ENCODE measurements at places on chromosomes 11 and 22.
A peak's percentile ranks its signal among the peaks of the same experiment; 100 is the strongest.

GRCh38 chr11:130516554-130517505 lies 68.4 kb downstream of the ADAMTS15 start:
- DNase-seq: no peak

GRCh38 chr11:134861490-134862104 lies 449.6 kb upstream of the B3GAT1 start:
- no peak for DNase-seq

- no peak for DNase-seq
These were observed 3.6 kb downstream of the TNNI2 start for GRCh38 chr11:1842149-1843097.

- DNase-seq: no peak
These were observed 483 bp upstream of the ABTB2 start for GRCh38 chr11:34358258-34358727.

GRCh38 chr11:110892741-110893285 lies 180.6 kb upstream of the ARHGAP20 start:
- no peak for DNase-seq

- DNase-seq: no peak
These were observed 1.8 kb upstream of the IL18BP start for GRCh38 chr11:71996946-71997345.

- no peak for DNase-seq
These were observed 448.2 kb downstream of the TBC1D22A start for GRCh38 chr22:47210686-47211085.

DNA sequence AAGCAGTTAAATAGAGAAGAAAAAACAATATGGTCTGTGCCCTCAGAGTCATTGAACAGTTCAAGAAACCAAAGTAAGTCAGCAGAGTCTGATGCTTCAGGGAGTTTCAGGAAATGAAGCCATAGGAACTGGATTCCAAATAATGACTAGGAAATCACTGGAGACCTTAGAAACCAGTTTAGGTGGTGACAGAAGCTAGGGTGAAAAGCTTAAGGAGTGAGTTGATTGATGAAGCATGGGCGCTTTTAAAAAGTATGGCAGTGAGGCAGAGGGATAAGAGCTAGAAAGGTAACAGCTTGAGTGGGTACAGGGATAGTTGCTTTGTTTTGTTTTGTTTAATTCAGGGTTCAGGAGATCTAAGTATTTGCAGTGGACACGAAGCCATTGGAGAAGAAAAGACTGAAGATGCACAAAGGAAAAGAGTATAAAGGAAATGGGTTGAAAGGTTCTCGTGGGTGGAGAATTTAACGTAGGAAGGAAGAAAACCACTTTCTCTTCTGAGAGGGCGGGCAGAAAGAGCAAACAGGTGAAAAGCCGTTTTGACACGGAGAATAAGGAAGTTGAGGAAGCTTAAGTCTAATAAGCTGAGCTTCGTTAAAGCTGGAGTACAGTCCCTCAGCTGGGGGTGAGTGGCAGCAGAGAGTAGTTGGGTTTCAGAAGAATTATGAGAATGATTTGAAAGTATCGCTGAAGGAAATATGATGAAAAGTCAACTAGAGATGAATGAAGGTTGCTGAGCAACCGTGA lies 14.8 kb downstream of the SGSM3 start:
- DNase-seq: no peak

DNA sequence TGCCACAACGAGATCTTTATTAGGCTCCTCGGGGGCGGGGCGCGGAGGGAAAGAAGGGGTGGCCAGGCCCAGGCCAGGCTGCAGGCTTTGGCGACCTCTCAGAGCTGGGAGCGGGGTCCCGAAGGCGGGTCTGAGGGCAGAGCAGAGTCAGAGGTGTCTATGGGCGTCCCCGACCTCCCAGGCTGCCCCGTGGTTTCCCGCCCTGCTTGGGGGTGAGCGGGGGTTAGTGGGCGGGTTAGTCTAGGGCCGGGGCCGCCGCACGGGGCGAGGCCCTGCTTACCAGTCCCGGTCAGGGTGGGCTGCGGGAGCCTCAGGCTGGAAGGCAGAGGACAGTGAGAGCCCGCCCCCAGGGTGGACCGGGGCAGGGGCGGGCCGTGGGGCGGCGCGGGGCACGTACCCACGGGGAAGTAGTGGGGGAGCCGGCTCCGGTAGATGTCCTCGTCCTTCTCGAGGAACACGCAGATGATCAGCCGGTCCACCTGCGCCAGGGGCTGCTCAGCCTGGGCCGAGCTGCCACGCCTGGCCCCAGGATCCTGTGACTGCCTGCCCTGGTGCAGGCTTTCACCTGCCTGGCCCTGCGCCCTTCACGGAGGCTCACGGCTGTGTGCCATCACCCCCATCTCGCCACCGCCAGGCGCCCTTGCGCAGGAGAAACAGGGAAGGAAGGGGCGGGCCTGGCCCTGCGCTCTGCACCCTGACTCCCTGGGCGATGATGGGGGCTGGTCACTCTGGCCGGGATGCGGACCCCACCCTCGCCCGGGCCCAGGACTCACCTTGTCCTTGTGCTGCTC lies 12.5 kb downstream of the OTUB1 start:
- DNase-seq: no peak

GRCh38 chr22:27456696-27457503 lies 344.7 kb downstream of the MN1 start:
- peak; percentile 57 for DNase-seq

GRCh38 chr11:15418921-15419320 lies 304.2 kb downstream of the INSC start:
- peak; percentile 78 for DNase-seq

DNA sequence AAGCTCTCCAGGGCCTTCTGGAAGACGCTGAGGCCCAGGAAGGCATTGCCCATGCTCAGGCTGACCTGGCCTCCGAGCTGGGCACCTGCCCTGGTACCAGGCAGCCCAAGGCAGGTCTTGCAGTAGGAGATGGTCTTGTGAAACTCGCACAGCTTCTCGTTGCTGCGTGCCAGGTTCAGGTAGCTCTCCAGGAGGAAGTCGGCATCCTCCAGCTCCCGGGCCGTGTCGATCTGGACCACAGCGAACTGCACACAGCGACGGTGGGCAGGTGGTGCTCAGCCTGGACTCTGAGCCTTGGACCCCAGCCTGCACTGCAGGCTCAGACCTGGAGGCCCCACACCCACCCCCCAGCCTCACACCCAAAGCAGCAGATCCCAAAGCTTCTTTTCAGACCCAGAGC lies 1.0 kb downstream of the RAPSN start:
- DNase-seq: no peak

DNA sequence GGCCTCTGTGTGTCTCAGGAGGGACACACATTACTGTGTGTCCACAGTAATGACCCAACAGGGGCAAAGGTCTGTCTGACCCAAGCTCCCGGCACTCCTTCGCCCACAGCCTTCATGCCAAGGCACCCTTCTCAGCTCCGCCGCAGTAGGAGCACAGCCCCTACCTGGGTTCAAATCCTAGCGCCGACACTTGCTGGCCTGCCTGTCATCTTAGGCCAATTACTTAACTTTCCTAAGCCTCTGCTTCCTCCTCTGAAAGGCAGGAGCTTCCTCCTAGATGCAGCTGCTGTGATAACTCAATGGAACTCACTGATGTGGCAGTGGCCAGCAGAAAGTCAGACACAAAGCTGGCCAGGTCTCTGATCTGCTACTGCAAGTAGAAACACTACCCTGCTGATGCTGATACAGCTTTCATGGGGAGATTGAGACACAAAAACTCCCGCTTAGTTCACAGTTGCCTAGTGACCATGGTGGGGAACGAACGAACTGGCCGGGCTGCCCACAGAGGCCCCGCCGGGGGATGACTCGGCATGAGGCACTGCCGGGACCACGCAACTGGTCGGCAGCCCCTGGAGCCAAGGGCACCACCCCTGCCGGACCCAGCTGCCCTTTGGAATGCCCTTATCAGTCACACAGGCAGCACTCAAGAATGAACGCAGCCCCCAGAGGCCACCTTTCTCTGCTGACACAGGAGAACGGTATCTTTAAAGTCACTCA lies 8.1 kb downstream of the EHD1 start:
- peak; percentile 60 for DNase-seq

GRCh38 chr22:46300491-46300890 lies 3.8 kb downstream of the GTSE1 start:
- no peak for DNase-seq

DNA sequence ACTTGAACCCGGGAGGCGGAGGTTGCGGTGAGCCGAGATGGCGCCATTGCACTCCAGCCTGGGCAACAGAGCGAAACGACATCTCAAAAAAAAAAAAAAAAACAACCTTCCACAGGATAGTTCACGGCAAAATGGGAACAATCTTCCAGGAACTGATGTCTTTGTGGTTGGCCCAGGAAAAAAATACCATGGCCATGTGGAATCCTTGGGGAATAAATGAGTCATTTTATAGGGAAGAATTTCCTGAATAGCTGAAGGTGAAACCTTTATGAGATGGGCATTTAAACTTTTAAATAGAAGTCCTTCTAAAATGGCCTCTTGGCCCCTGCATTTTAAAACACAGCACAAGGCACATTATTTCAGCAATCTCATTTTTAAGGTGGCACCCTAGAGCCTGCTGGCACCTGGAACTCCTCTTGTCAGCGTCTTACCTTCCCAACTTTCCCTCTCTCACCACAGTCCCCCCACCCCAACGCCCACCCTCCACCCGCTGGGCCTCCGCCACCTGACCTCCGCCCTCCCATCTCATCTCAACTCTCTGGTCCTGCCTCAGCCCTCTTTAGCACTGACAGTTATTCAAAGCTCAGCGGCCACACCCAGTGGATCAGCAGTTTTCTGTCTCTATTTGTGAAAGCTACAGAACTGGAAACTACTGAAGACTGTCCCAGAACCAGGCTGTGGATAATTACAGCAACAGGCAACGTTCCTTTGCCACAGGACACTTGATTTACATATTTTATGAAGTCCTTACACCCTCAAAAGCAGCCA lies 43.1 kb downstream of the SCGB1A1 start:
- DNase-seq: peak; percentile 27

GRCh38 chr11:121063728-121064127 lies 37.3 kb upstream of the TECTA start:
- no peak for DNase-seq

DNA sequence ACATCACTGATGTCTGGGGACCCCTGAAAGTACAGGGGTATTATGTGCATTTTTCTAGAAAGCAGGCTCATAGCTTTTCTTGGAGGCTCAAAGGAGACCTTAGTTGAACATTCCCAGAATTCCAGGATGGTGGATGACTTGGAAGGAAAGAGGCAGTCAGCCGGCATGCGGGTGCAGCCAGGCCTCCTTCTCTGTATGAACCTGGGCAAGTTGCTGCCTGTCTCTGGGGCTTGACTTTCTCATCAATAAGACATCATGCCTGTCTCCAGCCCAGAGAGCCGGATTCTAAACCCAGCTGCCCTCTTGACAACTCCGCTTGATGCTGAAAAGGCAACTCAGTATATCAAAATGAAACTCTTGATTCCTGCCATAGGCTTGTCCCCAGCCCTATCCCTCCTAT lies 12.6 kb downstream of the MS4A15 start:
- no peak for DNase-seq

GRCh38 chr22:29062286-29062821 lies 723 bp upstream of the C22orf31 start:
- no peak for DNase-seq

GRCh38 chr11:12134236-12134585 lies 23.8 kb downstream of the MICAL2 start:
- DNase-seq: no peak

DNA sequence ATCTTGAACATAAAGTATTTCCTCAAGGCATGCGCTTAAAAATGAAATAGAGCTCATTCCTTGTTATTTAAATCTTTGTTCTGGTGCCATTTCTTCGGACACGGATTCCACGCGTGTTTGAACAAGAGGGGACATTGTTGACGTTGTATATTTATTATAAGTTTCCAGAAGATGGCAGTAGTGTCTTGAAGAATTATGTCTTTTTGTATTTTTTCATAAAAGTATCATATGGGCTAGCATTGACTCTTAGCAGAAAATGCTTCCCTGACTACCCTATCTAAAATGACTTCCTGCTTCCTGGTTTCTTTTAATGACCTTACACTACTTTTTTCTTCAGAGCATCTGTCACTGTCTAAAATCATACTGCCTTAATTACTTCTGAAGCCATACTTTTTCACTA lies 20.4 kb downstream of the BIRC2 start:
- DNase-seq: peak; percentile 27

GRCh38 chr11:57055744-57056143 lies 67.0 kb downstream of the OR5AK2 start:
- no peak for DNase-seq

DNA sequence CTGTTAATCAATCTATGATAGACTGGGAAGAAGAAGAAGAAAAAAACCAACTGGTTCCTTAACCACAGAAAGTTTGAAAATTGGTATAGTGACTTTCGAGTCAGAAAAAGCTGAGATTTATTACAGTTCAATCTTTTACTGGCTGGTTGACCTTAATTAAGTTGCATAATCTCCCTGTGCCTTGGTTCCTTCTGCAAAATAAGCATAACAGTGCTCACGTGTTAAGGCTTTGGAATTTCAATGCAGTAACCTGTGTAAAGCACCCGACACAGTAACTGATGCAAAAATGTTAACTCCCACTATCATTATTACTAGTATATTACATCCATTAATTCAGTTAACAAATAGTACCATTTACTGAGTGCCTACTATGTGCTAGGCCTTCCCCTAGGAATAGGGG lies 22.6 kb upstream of the E2F8 start:
- DNase-seq: no peak

DNA sequence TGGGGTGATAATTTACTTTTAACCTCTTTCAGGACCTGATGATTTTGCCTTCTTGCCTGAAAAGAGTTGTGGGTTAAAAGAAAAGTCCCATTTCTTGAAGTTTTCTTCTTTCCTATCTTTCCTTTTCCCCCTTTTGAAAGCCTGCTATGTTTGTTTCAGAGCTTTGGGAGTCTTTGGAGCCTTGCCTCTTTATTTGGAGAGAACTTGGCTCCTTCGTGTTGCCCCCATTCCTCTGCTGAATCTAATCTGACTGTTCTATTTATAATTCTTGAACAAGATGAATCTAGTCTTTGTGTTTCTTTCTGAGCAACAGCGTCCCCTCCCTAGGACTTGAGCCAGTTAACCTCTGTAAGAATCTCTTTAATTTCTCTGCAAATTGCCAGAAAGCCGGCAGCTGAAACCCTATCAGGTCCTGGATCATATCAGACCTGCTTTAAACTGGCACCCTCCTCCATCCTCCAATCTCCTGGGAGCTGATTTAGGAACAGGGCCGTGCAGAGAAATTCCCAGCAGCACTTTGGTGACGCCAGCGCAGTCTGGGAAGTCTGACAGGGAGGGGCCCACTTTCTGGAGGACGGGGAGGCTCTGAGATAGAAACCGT lies 289.1 kb upstream of the SORL1-AS1 start:
- DNase-seq: peak; percentile 59
